ENCODE measurements at places on chromosomes 16 and 17. TPM values are rescaled to one million over a fixed set of nuclear protein-coding genes. Genes with fewer than 3 reads are reported as not detected.

Gene HSPB9
- 0.15 TPM for total RNA-seq

Gene CHST5
- total RNA-seq, result 0.45 TPM

DNA sequence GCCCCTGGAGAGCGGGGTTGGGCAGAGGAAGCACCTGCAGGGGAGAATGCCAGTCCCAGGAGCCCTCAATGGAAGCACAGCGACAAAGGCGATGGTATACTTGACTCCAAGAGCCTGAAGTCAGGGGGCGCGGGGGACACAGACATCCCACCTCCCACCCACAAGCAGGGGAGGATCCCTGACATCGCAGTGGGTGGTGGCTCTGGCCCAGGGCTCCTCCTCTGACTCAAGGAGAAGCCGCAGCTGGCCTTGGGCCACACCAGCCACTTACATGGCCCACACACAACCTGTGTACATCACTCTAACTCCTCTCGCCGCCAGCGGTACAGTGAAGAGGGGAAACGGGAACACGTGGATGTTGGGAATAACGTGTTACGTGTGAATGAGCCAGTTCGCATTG lies 44.3 kb downstream of the FZD2 start:
- no peak for DNase-seq

Gene XYLT1
- 38.0 TPM for total RNA-seq

Gene ITGA2B
- total RNA-seq, result 0.60 TPM

Gene INCA1
- total RNA-seq, result 5.0 TPM

Gene SEC14L5
- total RNA-seq, result 0.11 TPM

GRCh38 chr16:49964973-49965372 lies 60.1 kb upstream of the CNEP1R1 start:
- no peak for DNase-seq

DNA sequence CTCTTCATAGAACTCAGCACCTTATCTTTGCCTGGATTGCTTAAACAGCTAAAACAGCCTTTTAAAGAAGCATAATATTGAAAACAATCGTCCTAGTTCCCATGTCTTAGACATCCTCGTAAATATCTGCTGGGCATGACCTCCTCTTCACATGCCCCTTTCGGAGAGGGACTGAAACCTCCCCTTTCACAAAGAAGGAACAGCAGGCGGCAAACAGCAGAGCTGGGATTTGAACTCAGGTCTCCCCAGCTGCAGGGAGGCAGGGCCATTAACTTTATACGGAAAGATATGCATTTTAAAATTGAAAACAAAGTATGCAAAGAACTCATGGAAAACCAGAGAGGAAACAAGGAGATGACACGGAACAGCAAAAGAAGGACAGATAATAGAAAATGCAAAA lies 249.9 kb downstream of the FOXL1 start:
- DNase-seq, result no peak

DNA sequence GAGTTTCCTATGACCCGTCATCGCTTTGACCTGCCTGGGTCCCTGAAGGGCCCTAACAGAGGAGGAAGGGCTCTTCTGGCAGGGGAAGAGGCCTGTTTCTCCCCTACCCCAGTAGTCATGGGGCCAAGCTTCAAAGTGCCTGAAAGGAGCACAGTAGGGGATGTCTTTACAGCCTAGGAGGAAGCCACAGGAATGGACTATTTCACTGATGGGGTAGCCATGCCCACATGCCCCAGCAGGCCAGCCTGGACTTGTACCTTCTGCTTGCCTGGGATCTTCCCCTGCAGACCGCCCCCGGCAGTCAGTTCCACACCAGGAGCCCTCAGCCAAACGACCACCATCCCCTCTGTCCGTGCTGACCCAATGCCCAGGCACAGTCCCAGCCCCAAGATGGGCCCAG lies 41.8 kb upstream of the PEMT start:
- DNase-seq, result no peak

GRCh38 chr17:12388226-12388625 lies 277.5 kb upstream of the MYOCD start:
- no peak for DNase-seq

Data from ovary (tissue), 10 donors.